ENCODE measurements at places on chromosomes 5 and 9. TPM values are rescaled to one million over a fixed set of nuclear protein-coding genes. Genes with fewer than 3 reads are reported as not detected.

DNA sequence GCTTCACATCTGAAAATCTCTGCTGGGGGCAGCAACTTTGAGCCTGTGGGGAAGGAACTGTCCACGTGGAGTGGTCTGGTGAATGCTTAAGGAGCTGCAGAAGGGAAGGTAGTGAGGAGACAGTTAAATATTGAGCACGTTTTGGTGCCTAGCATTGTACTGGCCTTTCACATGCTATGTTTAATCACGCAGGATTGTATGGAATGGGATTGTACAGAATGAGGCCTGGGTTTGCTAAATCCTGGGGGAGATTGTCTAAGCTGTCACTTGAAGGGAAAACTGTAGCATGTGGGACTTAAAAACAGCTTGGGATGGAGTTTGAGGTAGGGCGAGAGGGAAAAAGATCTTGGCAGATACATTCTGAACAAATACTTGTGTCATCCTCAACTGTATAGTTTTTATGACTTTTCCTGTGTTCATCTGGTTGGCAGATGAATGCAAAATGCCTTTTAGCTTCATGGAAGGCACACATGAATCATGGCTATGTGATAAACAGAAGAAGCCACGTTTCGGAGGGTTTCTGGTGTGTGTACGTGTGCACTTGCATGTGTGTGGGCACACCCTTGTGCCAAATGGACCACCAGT, 106.6 kb downstream of the TMC1 start:
- H3K36me3 ChIP-seq = no peaks in the 10 kb centered on the region
- no peaks in the 10 kb centered on the region for H3K27me3 ChIP-seq
- DNase-seq = no peak
- no peak overlapping the region for H3K27ac ChIP-seq
- no peaks in the 10 kb centered on the region for H3K4me1 ChIP-seq

The ITGA1 gene
- 6.9 TPM for total RNA-seq

- H3K36me3 ChIP-seq = no peaks in the 10 kb centered on the region
- no peak overlapping the region for H3K27ac ChIP-seq
- no peaks in the 10 kb centered on the region for H3K4me1 ChIP-seq
- no peak for DNase-seq
Observed at GRCh38 chr5:40494631-40495236, 185.0 kb upstream of the PTGER4 start.

DNA sequence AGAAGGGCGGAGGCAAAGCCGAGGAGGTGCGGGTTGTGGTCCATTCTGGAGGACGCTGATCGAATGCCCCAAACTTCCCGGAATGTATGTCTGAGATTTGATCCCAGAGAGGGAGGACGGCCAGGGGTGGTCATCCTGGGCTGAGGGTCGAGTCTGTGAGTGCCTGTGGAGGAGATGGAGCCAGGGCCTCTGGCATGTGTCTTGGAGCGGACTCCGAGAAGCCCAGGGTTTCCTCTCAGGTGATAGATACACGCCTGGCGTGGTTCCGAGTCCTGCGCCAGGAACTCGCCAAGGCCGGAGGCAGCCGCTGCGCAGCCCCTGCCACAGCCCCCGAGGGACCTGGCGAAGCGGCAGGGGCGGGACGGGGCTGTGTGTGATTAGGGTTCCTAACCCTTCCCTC, 363 bp downstream of the ZNF454 start:
- H3K4me1 ChIP-seq = peaks cover 22% of the 10 kb centered on the region
- H3K36me3 ChIP-seq = no peaks in the 10 kb centered on the region
- no peaks in the 10 kb centered on the region for H3K27me3 ChIP-seq

DNA sequence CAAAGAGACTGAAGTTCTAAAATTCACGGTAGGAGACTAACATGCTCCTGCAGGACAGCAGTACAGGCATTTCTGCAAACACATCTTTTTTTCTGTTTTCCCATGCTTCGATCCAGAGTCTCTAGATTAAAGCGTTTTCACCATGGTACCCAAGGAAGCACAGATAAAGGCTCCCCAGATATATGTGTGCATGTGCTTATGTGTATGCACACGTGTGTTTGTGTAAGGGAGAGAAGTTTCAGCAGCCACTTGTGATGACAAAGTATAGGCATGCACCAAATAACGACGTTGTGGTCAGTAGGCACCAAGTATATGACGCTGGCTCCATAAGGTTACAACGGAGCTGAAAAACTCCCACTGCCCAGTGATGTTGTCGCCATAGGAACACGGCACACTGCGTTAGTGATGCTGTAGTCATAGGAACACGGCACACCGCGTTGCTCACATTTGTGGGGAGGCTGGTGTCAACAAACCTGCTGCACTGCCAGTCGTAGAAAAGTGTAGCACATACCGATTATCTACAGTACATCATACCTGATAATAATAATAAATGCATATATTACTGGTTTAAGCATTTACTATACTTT, 21.7 kb downstream of the MED10 start:
- H3K27me3 ChIP-seq = no peaks in the 10 kb centered on the region
- no peak overlapping the region for H3K27ac ChIP-seq
- H3K4me3 ChIP-seq = no peak overlapping the region
- no peak for DNase-seq
- H3K4me1 ChIP-seq = no peaks in the 10 kb centered on the region

The LCN1 gene
- total RNA-seq = not detected

DNA sequence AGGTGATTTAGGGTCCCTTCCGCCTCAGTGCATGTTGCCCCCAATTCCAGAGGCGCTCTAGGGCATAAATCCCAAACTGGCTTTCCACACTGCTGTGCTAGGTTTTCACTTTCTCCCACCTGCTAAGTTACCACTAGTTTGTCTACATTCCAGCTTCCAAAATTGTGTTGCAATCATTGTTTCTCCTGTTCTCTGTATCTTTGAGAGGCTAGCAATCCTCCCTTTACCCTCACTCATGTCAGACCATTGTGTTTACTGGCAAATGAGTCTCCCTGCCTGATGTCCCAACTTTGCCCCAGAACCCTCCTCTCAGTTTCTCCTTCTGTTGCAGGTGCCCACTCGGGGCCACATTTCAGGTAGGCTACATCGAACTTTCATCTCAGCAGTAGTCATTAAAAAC, 221.3 kb downstream of the PDZD2 start:
- no peaks in the 10 kb centered on the region for H3K36me3 ChIP-seq

- no peak overlapping the region for H3K4me3 ChIP-seq
- no peaks in the 10 kb centered on the region for H3K36me3 ChIP-seq
- no peak for DNase-seq
- no peaks in the 10 kb centered on the region for H3K27me3 ChIP-seq
- no peak overlapping the region for H3K27ac ChIP-seq
Observed at GRCh38 chr9:124632077-124632621, 125.0 kb upstream of the NR5A1 start.

DNA sequence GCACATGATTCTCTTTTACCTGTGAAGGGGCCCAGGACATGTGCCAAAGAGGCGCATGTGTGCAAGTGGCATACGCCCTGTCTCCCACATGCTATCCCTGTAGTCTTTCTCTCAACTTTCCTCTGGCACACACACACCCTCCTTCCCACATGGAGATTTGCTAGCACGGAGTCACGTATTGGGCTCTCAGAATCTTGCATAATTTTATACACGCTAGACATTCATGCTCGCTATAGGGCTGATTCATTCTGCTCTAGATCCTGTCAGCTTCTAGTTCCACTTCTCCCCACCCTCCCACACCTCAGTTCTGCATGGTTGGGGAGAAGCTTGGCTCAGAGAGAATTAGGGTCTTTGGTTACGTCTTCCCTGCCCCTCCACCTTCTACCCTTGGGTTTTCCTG, 72.8 kb downstream of the CD180 start:
- no peaks in the 10 kb centered on the region for H3K4me1 ChIP-seq
- peaks cover 6% of the 10 kb centered on the region for H3K36me3 ChIP-seq
- DNase-seq = no peak

- H3K36me3 ChIP-seq = no peaks in the 10 kb centered on the region
- no peak overlapping the region for H3K27ac ChIP-seq
- no peak for DNase-seq
- H3K4me1 ChIP-seq = no peaks in the 10 kb centered on the region
- H3K27me3 ChIP-seq = no peaks in the 10 kb centered on the region
Observed at GRCh38 chr9:120252248-120252647, 327.7 kb downstream of the CDK5RAP2 start.

GRCh38 chr9:89922099-89922498, 317.3 kb downstream of the GADD45G start:
- peaks cover 24% of the 10 kb centered on the region for H3K4me1 ChIP-seq
- H3K36me3 ChIP-seq = no peaks in the 10 kb centered on the region
- no peaks in the 10 kb centered on the region for H3K27me3 ChIP-seq
- H3K4me3 ChIP-seq = no peak overlapping the region

The SPINK6 gene
- total RNA-seq = not detected

- H3K36me3 ChIP-seq = no peaks in the 10 kb centered on the region
- peak; percentile 34 for DNase-seq
- H3K4me1 ChIP-seq = peaks cover 16% of the 10 kb centered on the region
- H3K27ac ChIP-seq = no peak overlapping the region
- H3K4me3 ChIP-seq = no peak overlapping the region
- H3K27me3 ChIP-seq = no peaks in the 10 kb centered on the region
Observed at GRCh38 chr9:122158202-122158601, 1.4 kb downstream of the NDUFA8 start.

All from body of pancreas (tissue), 4 donors.